ENCODE measurements at places on chromosomes 12 and 14.

DNA sequence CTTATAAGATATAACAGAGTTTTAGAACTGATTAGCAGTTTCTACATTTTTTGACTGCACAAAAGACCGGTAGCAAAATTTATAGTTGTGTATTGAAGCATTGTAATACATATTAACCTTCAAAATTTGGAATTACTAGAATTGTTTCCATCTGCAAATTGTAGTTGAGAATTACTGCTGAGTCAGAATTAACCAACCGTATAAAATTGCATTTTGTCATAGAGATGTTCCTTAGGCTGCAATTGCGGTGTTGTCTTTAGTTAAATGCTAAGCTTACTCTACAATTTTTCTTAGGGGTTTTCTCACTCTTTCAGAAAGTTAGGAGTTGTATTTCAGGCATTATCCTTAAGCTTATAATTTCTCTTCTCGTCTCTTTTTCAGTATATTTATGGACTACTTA, 132.2 kb downstream of the PLEKHA5 start:
- no peak for DNase-seq

- no peak for DNase-seq
These were observed 1.0 kb upstream of the CAMKK2 start for GRCh38 chr12:121297435-121297991.

DNA sequence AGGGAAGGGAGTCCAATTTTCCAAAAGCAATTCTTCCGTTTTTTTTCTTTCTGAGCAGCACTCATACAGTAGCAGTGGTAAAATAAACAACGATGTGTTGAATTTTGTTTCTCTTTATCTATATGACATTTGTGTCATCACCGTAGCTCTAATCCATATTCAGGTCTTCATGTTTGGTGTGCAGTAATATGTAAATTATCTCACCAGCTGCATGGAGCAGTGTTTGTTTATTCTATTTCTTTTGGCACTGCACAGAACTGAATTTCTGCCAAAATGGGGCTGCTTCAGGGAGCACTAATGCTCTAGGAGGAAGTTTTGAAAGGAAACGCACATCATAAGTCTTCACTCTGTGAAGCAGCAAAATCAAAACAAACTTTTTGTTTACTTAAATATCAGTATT, 130.0 kb upstream of the NPAS3 start:
- DNase-seq, result no peak

DNA sequence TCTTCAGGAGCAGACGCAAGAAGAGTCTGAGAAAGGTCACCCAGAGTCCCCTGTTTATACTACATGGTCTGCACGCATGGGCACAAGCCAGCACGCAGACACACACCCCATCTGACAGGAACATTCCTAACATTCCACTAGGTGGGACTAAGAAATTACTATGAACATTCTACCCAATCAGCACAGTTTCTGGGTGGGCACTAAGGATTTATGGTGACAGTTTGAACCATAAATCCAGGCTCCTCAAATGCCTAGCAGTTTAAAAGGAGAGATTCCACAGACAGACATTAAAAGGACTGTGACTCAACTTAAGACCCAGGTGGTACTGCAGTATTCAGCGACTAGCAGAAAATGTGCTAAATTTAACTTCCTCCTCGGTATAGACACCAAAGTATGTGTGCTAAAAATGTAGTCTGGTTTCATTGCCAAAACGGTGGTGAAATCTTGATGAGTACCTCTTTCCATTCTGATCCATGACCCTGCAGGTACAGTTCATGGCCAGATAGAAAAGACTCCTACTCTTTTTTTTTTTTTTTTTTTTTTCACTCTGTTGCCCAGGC, 16.2 kb downstream of the ABHD4 start:
- DNase-seq, result no peak

DNA sequence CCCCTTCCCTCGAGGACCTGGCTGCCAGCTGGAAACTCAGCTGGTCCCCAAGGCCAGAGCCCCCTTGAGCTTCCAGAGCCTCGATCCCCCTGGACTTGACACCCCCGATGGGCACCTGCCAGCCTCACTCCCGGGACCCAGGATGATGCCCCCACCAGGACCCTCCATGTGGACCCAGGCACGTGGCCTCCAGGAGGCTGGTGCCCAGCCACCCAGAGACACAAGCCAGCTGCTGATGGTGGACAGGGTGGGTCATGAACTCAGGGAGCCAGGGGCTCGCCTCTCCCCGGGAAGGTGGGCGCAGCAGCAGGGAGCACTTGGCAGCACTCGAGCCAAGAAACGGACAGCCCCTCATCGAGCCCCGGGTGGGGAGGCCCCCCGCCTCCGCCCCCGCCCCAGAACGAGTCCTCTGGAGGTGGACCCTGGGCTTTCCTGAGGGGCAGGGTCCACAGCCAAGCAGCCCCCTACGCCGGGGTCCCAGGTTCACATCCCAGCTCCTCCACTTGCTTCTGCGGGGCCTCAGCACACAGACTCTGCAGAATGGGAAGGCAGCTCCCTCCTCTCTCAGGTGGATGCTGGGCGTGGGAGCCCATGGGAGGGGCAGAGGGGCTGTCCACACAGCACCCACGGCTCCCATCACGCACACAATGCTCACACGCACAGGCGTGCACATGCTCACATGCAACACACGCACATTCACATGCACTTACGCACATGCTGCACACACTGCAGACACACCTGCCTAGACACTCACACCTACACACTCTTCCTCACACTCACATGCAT, 12.1 kb downstream of the C14orf180 start:
- no peak for DNase-seq

DNA sequence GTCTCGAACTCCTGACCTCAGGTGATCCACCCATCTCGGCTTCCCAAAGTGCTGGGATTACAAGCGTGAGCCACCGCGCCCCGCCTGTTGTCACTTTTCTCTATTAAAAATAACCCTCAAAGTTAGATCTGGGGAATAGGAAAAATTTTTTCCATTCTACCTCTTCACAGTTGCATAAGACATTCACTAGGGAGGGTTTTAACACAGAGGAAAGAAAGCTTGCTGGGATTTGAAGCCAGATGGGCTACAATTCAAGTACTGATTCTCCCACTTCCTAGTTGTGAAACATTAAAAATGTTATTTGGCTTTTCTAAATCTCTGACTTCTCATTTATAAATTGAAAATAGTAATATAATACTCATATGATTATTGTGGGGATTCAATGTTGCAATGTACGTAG, 23.3 kb upstream of the SLC15A5 start:
- no peak for DNase-seq

DNA sequence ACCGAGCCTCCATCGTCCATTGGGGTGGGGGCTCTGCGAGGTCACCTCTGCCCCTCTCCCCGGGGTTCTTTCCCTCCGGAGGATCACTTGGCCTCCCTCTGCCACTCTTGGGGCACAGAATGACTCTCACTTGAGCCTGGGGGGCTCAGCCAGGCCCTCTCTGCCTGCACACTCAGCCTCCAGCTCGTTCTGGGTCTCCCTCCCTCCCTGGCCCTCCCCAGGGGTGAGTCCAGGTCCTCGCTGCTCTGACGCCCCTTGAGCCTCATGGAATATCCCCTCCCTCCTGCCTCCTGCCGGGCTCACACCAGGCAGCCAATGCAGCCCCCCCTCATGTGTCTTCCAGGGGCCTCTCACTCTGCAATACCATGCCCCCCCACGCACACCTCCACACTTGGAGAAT, 17.7 kb upstream of the SFSWAP start:
- no peak for DNase-seq

DNA sequence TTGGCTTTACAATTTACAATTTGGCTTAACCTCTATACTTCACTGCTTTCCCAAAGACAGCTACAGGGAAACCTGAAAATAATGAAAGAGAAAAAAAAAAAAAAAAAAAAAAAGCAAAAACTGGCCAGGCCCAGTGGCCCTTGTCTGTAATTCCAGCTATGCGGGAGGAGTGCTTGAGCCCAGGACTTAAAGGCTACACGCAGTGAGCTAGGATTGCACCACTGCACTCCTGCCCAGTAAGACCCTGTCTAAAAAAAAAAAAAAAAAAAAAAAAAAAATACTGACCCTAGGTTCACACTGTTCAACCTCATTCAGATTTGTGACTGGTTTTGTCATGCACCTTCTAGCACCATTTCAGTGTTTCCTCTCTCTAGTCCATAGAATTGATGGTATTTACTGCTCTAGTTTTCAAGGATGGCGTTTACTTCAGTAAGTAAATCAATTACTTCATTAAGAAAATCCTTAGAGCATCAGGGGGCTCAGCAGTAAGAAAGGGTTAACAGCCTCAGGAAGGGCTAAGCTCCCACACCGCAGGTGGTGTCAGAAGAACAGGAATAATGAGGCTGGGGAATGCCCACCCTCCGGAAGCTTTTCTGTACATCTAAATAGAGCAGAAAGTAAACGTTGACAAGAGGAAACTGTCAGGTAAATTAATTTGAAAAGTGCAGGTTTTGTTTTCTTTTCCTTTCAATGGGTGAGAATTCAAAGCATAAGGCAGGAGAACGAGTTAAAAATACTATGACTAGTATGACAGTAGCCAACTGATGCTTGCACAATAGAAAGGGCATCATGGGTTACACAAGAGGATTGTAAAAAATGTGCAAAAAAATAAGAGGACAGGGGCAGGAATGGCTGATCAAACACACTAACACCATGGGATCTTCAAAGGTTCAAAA, 115.0 kb upstream of the MDM1 start:
- no peak for DNase-seq

DNA sequence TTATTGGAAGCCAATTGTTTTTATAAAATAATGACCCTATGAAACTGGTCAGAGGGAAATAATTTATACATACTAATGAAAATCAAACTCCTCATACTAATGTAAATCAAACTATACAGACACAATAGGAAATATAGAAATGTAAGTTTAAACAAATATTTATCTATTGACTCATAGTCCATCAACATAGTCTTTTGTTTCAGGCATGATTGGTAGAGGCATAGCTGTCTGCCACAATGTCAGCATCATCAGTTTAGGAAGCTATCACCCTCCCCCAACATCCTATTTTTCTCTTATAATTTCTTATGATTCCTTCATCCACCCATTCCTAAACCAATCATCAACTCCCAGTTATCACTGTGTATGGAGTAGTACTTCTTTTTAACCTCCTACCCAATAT, 117.7 kb downstream of the SLC38A6 start:
- no peak for DNase-seq

DNA sequence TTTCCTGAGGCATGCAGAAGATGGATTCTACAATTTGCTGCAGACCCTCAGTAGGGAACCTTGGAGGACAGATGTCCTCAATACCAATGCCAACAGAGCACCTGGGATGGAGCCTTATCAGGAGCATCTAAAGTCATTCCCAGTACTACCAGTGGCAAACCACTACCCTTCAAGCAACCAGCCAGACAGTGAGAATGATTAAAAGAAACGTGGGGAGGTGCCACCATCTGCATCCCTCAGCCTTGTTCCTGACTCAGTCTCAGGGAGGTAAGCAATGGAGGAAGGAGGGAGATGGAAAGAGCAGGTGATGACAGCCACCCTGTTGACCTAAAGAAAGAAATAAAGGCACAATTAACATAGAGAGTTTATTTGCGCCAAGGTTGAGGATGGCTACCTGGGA, 175.2 kb upstream of the GRIN2B start:
- peak; percentile 14 for DNase-seq

DNA sequence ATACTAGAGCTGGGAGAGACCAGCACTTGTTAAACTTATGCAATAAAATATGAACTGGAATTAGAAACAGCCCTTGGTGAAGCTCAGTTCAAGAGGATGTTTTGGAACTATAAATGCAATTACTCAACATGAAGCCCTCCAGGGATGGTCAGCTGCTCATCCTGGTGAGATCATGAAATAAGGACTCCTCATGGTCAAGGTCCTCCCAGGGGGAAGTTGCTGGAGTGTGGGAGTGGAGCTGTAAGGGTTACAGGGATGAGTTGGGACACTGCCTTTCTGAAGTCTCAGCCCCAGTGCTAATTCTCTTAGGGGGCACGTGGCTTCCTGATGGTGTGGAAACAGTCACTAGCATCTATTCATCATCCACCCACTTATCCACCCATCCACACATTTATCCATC, 301.7 kb upstream of the SFSWAP start:
- no peak for DNase-seq

DNA sequence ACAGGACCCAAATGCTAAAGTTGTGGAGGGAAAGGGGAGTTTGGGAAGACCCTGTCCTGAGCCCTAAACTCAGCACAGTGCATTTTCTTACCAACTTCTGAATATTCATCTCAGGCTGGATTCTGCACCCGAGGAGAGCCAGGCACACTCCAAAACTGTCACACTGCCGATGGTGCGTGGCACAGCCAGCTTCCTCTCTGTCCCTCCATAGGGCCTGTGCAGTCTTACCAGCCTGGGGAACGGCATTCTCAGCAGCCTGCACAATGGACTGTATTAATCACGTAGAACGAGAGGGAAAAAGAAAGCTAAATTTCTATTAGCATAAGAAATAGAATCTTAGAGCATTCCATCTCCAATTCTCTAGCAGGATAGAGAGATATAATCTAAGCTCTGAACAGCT, 71.3 kb upstream of the GPATCH2L start:
- no peak for DNase-seq

DNA sequence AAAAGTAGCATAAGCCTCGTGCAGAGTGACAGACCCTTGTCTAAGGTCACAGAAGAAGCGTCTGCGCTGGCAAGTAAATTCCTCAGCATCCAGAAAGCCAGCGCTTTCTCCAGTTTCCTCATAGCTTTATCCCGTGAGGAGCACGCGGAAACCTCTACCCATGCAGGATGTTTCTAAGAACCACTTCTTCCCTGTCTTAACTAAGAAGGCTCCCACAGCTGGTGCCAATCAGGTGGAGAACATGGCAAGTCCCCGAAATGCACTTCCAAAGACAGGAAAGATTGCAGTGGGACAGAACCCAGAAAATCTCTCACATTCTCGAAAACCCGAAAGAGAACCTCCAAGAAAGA, 968 bp upstream of the ARID4A start:
- no peak for DNase-seq

- DNase-seq, result peak; percentile 99
These were observed 13.0 kb upstream of the UBC start for GRCh38 chr12:124927201-124928094.

DNA sequence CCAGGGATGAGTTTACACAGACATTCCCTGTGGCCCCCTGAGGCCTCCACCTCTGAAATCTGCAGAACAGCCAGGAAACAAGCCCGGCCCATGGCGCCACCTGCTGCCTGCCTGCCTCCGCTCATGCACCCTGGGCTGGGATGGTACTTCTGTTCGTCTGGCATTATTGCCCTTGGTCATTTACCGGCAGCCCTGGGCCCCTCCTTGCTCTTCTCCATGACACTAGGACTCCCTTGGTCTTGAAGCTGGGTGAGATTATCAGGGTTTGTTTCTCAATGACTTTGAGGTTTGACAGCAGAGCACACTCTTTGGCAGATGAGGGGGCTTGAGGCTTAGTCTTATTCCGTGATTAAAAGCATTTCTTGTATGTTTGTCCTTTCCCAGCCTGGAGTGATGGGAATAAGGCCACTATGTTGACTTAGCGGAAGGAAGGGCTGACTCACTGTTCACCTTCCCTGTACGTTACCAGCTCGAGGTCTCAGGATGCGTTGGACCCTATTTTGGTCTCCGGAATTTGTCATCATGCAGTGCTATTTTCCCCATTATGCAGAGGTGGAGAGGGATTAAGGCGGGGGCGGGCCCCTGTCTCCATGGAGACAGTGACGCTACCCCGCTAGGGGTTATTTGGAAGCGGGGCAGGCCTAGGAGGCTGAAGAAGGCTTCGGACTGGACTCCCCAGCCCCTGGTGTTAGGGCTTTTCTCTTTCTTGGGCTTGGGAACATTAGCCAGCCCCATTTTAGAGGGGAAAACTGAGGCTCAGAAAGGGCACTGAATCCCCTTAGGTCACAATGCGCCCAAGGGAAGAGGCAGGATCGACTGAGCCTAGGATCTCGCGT, 706 bp upstream of the PEX5 start:
- DNase-seq, result peak; percentile 64

All from H1 (cell line).